HuH-7.5 (cell line): ENCODE measurements at places on chromosomes 7 and 10.

DNA sequence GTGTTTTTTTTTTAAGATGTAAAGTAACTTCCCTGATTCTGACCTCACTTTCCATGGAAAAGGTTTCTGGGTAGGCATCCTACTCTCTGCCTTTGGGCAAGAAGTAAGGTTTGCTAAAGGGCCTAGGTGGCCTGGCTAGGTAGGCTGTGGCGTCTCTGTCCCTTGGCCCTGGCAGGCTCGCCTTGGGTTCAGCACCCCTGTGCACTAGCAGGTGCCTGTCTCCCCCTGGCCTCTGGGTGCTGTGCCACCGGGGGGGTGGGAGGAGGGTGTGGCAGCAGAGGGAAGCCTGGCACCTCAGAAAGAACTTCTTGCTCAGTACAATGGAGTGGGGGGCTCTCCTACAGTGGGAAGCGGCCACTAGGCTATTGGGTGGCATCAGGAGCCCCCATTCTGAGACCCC is 14.0 kb downstream of the TECPR1 start:
- no peak for DNase-seq

- DNase-seq, result no peak
These were observed 114.6 kb upstream of the LYZL2 start for GRCh38 chr10:30744106-30744505.

GRCh38 chr7:55307123-55307916 is 57.8 kb upstream of the LANCL2 start:
- DNase-seq, result no peak

DNA sequence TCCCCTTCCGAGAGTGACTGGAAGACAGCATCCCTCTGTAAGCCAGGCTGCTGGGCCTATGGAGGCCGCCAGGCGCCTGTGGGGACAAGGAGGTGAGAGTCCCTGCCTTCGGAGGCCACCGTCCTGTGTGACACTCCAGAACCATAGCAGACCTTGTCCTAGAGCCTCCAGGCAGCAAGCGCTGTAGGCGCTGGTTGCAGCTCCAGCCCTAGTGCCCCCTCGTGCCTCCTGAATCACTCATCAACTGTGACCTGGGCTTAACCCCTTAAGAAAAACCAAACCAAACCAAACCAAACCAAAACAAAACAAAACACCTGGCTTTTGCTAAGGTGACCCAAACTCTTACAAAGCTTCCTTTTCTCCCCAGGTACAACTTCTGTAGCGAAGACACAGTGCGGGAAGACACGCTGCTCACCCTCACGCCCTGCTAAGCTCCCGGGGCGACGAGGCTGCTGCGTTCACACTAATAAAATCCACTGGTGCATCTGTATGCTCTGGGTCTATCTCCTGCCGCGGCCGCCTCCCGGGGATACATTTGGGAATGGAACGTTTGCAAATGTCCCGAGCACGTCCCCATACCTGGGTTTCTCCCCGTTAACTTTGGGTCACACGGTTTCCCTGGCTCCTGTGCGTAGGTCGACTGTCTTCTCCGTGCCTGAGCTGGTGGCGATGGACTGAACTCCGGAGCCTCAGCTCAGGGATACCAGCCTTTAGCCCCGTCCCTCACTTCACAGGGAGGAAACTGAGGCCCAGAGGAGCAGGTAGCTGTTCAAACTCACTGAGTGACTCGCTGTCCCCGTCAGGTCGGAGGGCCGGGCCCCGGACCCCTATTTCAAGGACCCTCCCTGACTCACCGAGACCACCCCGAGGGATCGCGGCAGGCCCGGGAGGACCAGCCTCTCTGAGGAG is 11.8 kb upstream of the PNLIPRP2 start:
- no peak for DNase-seq

DNA sequence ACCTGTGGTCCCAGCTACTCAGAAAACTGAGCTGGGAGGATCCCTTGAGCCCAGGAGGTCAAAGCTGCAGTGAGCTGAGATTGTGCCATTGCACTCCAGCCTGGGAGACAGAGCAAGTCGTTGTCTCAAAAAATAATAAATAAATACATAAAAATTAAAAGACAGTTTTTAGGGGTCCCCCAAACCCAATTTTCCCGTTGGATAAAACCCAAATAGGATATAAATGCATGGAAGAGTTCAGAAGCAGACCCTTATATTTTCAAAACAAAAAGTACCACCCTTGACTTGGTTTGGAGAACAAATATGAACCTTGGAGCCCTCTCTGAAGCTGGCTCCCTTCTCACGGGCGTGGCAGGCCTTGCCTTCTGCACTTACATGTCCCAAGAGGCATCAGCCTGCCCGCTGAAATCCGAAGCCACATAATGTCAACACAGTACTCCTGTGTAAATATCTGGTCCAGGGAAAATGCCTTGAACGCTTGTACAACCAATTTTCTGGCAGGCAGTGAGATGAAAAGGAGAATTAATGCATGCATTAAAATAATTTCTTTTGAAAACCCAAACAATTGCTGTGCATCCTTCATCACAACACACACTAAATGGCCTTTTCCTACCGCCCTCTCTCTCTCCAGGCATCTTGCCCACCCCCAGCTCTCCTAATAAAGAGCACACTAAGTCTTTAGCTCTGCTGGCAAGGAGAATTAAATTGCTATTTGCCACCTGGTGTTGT is 46.4 kb upstream of the PARD3 start:
- no peak for DNase-seq

DNA sequence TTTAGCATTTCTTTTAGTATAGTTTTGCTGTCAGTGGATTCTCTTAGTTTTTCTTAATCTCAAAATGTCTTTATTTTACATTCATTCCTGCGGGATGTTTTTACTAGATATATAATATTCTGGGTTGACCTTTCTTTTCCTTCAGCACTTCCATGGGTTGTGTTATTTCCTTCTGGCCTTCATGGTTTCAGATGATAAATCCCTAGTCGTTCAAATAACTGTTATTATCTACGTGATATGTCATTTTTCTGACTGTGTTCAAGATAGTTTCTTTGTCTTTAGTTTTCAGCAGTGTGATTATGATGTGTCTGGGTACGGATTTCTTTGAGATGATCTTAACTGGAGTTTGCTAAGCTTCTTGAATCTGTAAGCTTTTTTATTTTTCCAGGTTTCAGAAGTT is 75.7 kb upstream of the ELN start:
- DNase-seq, result no peak

DNA sequence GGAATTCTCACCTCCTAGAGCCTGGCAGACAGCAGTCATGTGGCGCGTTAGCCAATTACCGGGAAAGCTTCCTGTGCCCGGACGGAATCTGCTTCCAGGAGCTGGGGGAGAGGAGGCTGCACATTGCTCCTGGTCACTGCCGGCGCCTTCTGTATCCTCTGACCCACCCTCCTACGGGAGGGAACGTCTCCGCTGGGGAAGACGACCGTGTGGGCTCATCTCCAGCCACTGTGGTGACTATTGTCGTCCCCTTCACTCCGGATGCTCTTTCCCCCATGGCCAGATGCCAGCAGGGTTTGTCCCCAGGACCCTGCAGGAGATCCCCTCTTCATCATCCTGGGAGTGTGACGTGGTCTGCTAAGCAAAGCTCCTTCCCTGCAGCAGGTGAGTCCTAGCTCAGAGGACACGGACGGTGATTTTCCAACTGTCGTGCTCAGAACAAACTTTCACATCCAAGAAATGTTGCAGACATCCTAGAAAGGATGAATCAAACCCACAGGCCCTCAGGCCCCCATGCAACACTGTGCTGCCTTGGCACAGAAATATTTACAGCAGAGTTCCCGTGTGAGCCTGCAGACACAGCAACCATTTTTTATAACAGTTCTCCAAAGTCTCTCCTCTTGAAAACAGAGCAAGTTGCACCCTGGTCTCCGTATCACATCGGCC is 29.6 kb upstream of the FAM20C start:
- DNase-seq, result no peak

DNA sequence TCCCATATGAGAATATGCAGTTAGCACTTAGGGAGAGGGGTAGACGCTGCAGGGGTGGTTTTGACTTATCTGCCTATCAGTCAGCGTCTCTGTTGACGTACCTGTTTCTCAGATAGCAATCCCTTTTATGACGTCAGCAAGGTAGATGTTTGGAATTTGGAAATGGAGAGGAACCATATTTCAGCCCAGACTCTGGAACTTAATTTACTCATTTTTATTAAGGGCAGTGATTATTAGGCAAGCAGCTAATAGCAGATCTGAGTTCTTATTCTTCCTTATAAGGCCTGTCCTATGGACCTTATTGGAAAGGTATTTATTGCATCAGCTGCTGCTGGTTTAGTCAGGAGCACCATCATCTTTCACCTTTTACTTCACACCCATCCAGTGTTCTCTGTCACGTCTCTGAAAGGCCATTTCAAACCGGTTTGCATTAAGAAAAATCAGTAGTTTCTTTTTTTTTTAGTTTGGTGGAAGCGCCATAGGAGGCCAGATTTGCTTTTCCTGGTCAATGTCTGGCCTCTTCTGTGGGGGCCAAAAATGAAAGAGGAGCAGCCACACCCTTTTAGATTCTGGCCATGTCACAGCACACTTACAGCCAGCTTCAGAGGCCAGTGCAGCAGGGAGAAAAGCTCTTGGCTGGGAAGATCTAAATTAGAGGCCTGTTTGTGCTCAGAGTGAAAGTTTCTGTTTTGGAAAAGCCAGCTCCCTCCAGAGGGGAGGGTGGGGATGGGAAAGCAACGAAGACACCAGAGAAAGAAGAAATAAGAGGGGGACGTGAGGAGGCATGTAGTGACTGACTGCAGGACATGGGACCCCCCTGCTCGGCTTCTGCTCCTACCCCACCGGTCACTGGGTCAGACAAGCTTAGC is 146.3 kb downstream of the TCF7L2 start:
- DNase-seq, result no peak

- DNase-seq, result no peak
These were observed 79.7 kb upstream of the PODXL start for GRCh38 chr7:131636092-131636491.

- DNase-seq, result no peak
These were observed 28.2 kb downstream of the UBE2H start for GRCh38 chr7:129924602-129925001.

DNA sequence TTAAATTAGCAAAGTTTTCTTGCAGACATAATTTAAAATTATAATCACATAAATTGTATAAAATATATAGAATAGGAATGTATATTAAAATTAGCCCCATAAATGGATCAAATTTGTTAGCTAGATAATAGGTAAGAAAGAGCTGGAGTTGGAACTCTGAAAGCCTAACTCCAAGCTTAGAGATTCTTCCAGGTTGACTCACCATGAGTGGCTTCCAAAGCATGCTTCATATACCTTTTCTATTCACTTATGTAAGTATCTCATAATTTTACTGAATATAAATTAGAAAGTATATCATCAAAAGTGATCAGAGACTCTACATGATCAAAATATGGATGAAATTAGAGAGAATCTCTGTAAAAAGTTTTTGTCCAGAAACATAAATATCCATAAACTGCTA is 320.7 kb upstream of the MAGI2 start:
- no peak for DNase-seq

DNA sequence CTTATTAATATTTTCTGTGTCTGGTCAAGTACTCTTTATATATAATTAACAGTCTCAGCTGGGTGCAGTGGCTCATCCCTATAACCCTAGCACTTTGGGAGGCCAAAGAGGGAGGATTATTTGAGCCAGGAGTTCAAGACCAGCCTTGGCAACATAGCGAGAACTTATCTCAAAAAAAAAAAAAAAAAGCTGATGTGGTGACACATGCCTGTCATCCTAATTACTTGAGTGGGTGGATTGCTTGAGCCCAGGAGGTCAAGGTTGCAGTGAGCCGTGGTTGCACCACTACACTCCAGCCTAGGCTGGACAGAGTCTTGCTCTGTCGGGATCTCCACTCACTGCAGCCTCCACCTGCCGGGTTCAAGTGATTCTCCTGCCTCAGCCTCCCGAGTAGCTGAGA is 6.7 kb upstream of the ELOVL3 start:
- DNase-seq, result no peak

GRCh38 chr10:113493195-113493594 is 59.7 kb upstream of the HABP2 start:
- no peak for DNase-seq

DNA sequence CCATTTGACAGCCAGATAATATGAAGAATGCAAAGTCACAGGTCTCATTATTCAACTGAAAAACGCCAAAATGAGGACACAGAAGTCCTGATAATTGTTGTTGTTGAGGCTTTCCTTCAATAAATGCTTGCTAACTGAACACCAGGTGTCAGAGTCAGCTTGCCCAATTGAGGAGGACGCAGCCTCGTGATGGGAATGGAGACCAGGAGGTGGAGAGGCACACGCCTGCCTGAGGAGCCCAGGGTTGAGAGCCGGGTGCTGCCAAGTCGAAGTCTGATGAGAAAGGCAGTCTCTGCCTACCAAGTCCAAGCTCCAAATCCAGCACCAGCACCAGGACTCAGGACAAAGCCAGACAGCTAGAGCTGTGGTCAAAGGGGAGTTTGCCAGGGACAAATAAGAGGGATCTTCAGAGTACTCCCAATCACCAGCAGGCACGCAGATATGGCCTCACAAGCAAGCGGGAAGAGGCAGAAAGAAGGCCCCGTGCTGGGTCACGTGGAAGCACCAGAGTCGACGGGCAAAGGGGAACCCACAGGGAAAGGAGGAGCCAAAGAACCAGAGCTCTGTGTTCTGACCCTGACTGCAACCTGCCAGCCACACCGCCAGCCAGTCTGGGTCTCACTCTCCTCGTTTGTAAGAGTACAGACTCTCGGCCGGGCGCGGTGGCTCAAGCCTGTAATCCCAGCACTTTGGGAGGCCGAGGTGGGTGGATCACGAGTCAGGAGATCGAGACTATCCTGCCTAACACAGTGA is 47.6 kb downstream of the VOPP1 start:
- no peak for DNase-seq

DNA sequence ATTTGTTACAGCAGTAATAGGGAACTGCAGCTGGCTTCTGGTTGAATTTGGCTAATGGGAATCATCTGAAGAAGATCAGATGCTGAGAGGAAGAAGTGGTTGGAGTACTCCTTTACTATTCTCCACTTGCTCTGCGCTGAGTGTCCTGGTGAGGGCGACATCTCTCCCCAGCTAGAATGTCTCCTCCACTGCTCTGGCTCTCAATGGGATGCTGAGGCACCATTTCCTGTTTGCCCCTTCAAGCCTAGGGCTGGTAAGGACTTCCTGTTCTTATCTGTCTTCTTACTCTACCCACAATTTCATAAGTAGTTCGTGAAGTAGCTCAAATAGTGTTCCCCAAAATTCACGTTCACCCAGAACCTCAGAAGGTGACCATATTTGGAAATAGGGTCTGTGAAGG is 43.2 kb upstream of the TES start:
- no peak for DNase-seq

GRCh38 chr10:76881477-76882220 is 756.0 kb downstream of the KCNMA1 start:
- DNase-seq, result no peak

DNA sequence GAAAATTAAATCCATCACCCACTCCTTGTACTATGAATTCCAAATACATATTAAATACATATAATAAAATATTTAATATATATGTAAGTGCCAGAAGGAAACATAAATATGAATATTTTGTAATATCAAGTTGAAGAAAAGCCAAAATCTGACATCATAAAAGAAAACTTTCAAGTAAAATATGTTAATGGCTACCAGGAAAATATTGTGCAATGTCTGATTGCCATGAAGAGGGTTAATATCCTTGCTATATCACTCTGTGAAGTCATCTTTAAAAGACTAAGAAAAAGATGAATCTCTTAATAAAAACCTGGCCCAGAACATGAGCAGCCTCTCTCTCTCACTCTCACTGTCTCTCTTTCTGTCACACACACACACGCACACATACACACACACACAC is 130.2 kb downstream of the EGFR start:
- no peak for DNase-seq

- DNase-seq, result no peak
These were observed 762.7 kb upstream of the PHF14 start for GRCh38 chr7:10211016-10211415.
